GM12878 (cell line): ENCODE measurements at places on chromosomes 1 and 21. TPM values are rescaled to one million over a fixed set of nuclear protein-coding genes. Genes with fewer than 3 reads are reported as not detected.

DNA sequence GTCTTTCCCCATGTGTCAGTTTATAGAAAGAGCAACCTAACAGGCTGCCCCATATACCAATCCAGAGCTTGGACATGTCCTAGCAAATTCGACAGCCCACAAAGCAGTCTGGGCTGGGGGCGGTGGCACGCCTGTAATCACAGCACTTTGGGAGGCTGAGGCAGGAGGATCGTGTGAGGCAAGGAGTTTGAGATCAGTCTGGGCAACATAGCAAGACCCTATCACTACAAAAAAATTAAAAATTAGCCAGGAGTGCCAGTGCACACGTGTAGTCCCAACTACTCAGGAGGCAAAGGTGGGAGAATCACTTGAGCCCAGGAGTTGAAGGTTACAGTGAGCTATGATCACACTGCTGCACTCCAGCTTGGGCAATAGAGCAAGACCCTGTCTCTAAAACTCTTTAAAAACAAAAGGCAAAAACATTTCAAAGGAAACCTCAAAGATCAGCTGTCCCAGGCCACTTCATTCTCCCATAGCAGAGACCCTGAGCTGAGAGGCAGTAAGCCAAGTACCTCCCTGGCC, 54.4 kb downstream of the SETD4 start:
- DNase-seq = no peak

DNA sequence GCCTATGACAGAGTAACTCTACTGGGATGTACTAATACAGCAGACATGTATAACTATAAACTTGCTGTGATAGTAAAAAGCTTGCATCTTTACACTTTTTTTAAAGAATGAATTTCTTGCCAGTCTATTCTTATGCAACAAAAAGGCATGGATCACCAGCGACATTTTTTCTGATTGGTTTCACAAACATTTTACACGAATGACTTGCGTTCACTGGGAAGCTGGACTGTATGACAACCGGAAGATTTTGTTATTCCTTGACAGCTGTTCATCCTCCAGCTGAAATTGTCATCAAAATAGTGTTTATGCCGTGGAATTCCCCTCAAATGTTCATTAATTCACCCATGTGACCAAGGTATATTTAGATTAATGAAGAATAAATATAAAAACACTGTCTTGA, 131.0 kb downstream of the XPR1 start:
- no peak for DNase-seq

DNA sequence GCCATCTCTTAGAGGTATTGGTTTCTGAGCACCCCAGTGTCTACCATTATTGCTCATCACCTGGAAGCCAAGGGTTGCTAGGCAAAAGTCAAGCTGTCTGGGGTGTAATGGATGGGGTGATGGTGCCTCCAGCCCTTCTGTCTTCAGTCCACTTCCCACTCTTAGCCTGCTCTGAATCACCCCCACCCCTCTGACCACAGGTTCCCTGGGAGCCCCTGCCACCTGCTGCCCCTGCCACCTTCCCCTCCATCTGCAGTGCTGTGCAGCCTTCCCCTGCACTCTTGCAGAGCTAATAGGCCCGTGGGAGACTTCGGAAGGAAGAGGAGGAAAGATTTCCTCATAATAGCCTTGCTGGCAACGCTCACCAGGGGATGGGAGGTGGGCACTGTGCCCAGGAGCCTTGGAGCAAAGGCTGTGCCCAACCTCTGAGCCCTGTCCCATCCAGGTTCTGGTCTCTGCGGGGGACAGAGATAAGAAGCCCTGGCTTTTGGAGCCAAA, 35.5 kb downstream of the CAPN2 start:
- no peak for DNase-seq

GRCh38 chr1:116277840-116278540, 95.1 kb upstream of the ATP1A1 start:
- DNase-seq = no peak

GRCh38 chr1:9827558-9828185, 3.9 kb upstream of the CLSTN1 start:
- DNase-seq = no peak

- DNase-seq = no peak
Observed at GRCh38 chr21:38929142-38929541, 123.4 kb downstream of the ETS2 start.

GRCh38 chr1:175118375-175119367, 51.0 kb downstream of the TNN start:
- DNase-seq = no peak

DNA sequence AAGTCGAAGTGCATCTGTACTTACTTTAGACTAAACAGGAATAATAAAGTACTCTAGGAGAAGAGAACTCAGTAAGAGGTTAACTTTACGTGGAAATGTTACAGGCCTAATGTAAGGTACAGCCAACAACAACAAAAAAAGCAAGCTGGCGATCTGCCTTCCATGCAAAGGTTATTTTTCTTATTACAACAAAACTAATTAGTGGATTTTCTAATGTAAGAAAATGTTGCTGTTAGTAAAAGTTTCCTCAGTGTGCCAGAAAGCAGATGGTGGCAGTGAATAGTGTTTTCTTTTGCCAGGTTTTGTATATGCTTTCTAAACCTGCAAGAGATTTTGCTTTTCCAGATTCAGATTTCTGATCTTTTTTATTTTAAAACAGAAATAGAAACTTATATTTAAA, 179.2 kb downstream of the NFIA start:
- no peak for DNase-seq

- no peak for DNase-seq
Observed at GRCh38 chr1:110135666-110136065, 14.6 kb upstream of the SLC6A17 start.

- DNase-seq = no peak
Observed at GRCh38 chr1:15323351-15323988, 76.4 kb downstream of the FHAD1 start.

DNA sequence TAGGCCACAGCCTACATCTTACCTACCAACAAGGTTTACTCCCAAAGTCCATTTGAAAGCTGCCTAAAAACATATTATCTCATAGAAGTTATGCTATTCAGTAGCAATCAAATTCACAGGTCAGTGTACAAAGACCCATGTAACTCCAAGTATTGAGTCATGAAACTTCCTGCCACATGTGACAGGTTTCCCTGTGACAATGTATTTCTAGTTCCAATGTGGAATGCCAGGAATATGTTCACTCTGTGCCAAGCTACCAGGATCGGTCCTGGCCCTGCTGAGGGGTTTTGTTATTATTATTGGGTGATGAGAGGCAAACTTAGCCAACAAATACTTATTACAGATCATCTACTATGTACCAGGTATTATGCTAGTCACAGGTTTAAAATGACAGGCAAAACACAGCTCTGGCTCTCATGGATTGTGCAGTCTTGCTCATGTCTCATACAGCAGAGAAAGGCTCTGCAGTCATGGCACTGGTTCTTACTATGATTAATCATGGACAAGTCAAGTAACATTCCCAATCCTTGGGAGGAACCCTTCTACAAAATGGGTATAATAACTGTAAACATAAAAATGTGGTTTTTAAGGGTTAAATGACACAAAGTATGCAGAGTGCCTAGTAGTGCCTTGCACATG, 22.5 kb downstream of the DPH5 start:
- no peak for DNase-seq

DNA sequence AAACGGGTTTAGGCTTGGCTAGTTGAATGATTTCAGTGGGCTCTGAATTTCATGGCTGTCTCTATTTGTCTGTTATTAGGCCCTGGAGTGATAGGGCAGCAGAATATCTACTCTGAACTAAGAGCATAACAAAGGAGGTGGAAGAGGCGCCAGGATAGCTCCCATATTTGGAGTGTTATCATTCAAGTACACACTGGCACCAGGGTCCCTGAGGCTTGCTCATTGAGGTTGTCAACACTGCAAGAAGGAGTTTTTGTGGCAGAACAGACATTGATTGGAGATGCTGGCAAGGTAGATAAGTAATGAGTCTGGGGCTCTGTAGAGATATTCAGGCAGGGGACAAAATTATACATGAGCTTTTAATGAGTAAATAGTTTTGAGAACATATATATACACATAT, 1748.4 kb downstream of the MRPL39 start:
- DNase-seq = no peak

- no peak for DNase-seq
Observed at GRCh38 chr1:910311-910880, 13.3 kb upstream of the SAMD11 start.

DNA sequence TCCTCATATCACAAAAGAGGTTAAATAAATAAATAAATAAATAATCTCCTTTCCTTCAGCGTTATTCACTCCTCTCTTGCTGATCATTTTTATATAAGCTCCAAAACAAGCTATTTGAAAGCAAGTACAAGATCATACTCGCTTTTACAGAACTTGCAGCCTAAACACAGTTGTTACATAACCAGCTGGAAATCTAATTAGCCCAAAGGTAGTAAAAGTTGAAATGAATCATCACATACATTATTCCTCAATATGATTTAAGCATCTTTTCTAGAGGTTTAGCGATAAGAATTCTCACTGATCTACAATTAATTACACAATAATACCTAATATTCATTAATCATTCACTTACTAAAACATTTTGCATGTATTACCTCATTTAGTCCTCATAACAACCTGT, 160.2 kb downstream of the COP1 start:
- no peak for DNase-seq

DNA sequence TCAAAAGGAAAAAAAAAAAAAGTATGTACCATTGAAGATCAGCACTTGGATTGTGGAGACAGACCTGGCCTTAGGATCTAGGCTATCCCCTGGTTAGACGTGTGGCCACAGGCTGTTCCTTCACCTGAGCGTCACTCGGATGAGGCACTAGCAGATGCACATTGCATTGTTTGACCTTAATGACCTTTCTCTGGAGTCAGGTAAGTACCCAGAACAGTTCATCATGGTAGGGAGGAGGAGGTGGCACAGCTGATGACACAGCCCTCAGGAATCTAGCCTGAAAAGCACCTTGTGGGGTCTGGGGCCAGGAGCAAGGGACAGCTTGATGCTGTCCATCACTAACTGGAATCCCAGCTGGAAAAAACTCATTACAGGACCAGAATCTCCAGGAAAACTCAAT, 21.2 kb downstream of the NECAP2 start:
- no peak for DNase-seq

DNA sequence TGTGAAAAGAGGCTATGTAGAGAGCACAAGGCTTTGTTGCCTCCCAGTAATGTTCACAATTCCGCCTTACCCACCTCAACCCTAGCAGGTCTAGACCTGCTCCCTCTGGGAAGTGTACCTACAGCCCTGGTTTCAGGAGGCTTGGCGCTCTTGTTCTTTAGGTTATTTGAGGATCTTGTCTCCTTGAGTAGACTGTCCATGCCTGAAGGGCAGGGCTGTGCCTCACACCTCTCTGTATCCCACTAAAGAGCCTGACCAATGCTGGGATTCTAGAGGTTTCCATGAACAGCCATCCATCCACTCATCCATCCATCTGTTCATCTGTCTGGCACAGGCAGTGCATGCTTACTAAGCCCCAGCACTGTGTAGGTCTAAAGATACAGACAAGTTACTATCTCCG, 1.0 kb downstream of the RAB7B start:
- no peak for DNase-seq

- DNase-seq = no peak
Observed at GRCh38 chr1:62335656-62336055, 16.4 kb upstream of the KANK4 start.

- DNase-seq = no peak
Observed at GRCh38 chr1:111749628-111750027, 6.1 kb upstream of the DDX20 start.

DNA sequence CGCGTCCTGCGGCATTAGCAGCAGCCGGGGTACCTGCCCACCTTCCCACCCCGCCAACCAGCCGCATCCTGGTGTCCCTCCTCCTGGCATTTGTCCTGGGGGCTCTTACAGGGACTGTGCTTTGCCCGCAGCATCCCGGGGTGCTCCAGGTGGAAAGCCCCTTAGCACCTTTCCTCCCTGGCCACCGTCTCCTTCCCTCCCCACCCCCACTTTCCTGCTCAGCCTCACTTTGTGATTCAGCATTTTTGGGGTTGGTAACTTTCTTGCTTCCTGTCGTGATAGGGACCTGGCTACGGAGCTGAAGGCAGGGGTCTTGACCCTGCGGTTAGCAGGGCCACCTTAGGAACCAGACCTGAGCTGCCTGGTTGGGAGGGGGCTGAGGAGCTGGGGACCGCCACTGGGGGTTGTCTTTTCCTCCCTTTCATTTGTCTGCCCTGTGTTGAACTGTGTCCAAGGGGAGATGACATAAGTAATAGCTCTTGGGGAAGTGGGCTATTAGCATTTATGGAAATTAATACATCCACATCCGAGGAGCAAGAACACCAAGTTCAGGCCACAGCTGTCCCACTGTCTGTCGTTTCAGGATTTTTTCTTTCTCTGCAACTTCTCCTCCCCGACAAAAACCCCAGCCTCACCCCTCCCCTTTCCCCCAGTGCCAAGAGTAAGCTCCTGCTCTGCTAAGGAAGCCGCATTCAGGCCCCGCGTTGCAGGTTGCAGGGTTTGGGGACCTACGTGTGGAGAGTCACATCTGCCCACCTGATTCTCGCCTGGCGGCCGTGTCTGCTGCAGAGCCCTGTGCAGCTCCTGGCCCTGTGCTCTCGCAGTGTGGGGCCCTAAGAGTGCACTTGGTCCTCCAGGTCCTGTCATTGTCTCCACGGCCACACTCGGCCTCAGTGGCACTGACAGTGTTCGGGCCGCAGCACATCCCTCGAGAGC, 1.6 kb upstream of the NPHP4 start:
- DNase-seq = no peak

- no peak for DNase-seq
Observed at GRCh38 chr1:42844592-42845140, 1.7 kb upstream of the ZNF691 start.

The PDPN gene
- total RNA-seq = 0.21 TPM in 1 of 2 replicates, not detected in the other

The CTSK gene
- 0.77 and 0.90 TPM in 2 replicates for total RNA-seq

The ZNF672 gene
- 48.6 and 51.3 TPM in 2 replicates for total RNA-seq

The ALPL gene
- total RNA-seq = 0.24 and 0.49 TPM in 2 replicates

The KIF21B gene
- 44.4 and 47.7 TPM in 2 replicates for total RNA-seq

The ORC1 gene
- 24.5 and 27.2 TPM in 2 replicates for total RNA-seq
